ENCODE measurements at places on chromosomes 3 and 15.

DNA sequence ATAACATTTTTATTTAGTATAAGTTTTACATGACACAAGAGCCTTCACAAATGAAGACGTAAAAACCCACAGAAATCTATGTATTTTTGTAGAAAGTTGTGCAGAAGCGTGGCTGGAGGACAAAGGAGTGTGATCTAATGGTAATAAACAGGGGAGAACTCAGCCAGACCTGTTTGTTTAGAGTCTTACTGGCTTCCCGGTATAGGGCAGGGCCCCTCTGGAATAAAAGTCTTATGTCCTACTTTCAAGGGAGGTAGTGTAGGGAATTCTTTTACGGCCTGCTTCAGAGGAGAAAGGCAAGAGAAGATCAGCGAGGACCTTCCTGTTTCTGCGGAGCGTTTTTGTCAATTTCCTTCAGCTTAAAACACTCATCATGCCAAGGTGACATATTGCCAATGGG is 103.6 kb downstream of the TGFBR2 start:
- DNase-seq, result no peak

GRCh38 chr3:69063636-69064035 is 11.5 kb upstream of the TMF1 start:
- no peak for DNase-seq

GRCh38 chr15:42184296-42184695 is 23.8 kb downstream of the VPS39 start:
- DNase-seq, result no peak

DNA sequence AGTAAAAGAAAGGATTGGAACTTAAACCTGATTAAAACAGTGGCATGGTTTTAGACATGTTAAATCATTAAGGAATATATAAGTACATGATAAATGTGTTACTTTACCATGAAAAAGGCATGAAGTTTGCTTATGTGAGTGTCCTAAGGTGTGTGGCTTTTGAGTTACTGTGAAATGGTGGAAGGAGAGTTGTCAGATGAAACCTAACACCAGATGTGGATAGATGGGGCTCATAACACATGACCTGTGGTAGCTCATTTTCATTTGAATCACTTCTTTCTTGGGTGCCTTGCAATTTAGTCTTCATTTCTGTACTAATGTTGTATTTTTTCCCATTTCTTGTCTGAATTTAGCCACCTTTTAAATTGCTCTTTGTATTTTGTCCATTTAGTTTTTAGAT is 13.0 kb downstream of the MEF2A start:
- no peak for DNase-seq

DNA sequence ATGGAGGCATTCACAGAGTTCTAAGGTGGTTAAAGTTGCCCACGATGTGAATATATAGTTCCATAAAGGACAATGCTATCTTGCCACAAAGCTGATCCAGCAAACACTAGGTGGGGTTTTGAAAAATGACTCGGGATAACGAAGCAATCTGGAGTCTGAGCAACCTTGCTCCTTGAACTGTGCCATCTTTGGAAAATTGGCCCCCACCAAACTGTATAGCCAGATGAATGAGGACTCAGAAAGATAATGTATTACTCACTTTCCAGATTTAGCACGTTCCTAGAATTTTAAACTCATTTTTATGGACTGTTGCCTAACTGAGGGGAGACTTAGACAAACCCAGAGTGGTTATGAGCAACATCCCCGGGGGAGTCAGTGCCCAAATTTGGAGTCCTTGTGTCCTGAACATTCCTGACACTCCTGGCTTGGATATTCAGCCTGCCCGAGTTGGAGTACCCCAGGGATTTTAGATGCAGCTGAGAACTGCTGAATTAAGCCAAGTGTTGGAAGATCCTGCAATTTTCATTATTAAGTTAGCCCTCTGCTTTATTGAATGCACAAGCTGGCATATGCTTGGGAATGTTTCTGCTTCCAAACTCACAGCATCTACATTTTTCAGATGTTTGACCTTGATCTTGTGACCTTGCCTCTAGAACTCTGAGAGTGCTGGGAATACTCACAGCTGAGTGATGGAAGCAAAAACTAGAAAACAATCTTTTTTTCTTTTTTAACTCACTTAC is 8.8 kb upstream of the MAGI1 start:
- no peak for DNase-seq

- DNase-seq, result no peak
Measured at GRCh38 chr15:27679731-27680471, 419.2 kb downstream of the OCA2 start.

- no peak for DNase-seq
Measured at GRCh38 chr15:25886498-25887140, 23.5 kb upstream of the ATP10A start.

All from head of caudate nucleus (tissue), 42 donors.